Spleen (tissue), 13 donors: ENCODE measurements at places on chromosomes 5 and 9.

GRCh38 chr5:125220284-125220683 lies 473.8 kb upstream of the ZNF608 start:
- DNase-seq = no peak

DNA sequence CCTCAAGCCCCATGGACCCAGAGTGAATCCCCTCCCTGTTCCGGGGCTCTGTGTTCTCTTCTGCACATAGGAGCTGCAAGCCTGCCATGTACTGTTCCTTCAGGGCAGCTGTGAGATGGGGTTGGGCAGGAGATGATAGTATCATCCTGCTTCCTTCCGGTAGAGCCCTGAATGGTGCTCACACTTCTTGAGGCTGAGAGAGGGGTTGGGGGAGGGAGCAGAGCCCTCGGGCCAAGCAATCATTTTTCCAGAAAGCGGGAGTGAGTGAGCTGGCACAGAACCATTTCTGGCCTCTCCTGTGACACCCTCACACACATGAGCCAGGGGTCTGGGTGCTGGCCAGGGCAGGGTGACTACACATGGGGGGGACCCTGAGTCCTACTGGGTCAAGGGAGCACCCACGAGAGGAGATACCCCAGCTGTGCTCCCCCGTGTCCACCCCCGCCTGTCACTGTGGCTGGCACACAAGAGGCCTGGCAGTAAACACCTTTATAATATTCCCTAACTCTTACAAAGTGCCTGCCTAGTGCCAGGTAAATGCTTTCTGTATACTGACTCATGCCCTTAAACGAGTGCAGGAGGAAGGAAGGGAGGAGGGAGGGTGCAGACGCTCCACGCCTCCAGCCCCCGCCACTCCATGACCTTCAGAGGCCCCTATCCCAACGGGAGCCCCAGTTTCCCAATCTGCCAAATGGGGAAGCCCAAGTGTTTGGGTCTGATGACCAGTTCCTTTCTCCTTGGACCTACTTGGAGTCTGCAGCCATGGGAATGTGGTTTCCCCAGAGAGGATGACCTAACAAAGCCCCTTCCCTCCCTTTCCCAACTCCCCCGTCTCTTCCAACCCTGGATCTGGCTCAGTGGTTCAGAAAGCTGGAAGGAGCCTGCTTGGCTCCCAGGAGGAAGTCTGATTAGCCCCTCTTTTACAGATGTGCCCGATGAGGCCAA lies 15.5 kb downstream of the AKNA start:
- peak; percentile 86 for DNase-seq

- DNase-seq = no peak
These were observed 149.7 kb upstream of the EFNA5 start for GRCh38 chr5:107820429-107820828.

DNA sequence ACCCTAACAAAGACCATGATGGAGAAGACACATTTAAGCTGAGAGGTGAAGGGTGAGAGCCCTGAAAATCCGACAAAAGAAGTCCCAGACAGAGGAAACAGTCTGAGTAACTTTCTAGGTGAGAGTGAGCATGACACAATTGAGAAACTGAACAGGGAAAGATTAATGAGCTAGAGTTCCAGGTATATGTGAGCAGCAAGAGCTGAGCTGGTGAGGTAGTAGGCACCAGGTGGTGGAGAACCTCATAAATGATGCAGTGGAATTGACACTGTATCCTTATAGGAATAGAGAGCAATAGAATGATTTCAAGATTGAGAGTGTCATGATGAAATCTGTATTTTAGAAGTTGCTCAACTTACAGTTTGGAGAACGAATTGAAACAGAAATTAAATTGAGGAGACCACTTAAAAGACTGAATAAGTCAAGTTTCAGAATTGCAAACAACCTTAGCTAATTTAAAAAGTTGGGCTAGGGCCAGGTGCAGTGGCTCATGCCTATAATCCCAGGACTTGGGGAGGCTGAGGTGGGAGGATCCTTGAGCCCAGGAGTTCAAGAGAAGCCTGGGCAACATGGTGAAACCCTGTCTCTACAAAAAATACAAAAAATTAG lies 89.8 kb downstream of the NREP start:
- DNase-seq = no peak

- no peak for DNase-seq
These were observed 2.9 kb upstream of the OR13C2 start for GRCh38 chr9:104608336-104608735.

DNA sequence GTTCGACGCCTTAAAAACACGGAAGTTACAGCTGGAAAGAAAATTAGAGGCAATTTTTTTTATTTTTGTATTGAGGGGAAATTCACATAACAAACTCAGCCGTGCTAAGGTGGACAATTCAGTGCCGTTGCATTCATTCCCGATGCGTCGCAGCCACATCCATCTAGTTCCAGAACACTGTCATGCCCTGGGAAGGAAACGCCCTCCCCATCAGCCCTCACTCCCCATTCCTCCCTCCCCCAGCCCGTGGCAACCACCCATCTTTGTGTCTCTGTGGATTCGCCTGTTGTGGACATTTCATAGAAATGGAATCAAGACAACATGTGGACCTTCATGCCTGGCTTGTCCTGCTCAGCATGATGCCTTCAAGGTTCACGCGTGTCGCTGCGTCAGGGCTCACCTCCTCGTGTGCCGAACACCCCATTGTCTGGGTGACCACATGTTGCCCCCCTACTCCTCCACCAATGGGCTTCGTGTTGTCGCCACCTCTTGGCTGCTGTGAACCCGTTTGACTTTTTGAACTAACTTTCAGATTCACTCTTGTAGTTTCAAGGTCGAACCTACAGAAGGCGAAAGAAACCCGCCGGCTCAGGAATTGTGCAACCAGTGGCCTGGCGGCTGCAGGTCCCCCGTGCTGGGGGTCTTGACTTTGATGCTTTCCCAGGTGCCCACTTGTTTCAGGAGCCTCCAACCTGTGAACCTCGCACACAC lies 17.4 kb upstream of the CAMSAP1 start:
- no peak for DNase-seq

GRCh38 chr5:139839232-139839815 lies 43.7 kb downstream of the PSD2 start:
- DNase-seq = peak; percentile 57

GRCh38 chr9:95134457-95134881 lies 183.0 kb downstream of the FANCC start:
- DNase-seq = no peak

- no peak for DNase-seq
These were observed 98.9 kb downstream of the CFAP95 start for GRCh38 chr9:69919461-69920061.

- DNase-seq = no peak
These were observed 27.0 kb downstream of the GTF3C4 start for GRCh38 chr9:132697230-132697629.

DNA sequence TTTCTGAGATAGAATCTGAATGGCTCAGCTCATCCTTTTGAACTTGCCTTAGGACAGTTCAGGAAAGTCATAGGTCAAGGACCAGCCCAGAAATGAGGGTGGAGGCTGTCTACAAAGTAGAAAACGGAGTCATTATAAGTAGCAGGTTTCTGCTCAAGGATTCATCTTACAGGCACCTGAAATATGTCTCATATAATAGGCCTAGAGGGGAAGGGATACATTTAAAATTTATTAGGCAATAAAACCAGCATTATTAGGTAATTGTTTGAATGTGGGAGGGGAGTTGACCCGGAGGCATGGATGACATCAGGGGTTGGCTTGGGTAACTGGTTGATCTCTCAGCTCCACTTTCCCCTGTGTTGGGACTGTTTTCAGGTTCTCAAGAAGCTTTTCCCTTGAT lies 11.9 kb upstream of the GALNT10 start:
- no peak for DNase-seq

DNA sequence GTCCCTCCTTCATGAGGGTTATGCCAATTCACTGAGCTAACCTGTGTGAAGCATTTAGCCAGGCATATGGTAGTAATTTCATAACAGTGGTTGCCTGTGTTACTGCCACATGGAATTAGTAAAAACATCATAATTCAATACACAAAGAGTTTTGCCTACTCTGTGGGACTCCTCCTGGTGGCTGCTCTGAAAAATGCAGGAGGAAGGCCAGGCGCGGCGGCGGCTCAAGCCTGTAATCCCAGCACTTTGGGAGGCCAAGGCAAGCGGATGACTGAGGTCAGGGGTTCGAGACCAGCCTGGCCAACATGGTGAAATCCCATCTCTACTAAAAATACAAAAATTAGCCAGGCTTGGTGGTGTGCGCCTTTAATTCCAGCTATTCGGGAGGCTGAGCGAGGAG lies 547.3 kb downstream of the CDK5RAP2 start:
- DNase-seq = no peak

GRCh38 chr5:6752782-6753181 lies 39.5 kb downstream of the TENT4A start:
- DNase-seq = peak; percentile 28

- DNase-seq = no peak
These were observed 99.6 kb upstream of the CAST start for GRCh38 chr5:96562614-96563013.

DNA sequence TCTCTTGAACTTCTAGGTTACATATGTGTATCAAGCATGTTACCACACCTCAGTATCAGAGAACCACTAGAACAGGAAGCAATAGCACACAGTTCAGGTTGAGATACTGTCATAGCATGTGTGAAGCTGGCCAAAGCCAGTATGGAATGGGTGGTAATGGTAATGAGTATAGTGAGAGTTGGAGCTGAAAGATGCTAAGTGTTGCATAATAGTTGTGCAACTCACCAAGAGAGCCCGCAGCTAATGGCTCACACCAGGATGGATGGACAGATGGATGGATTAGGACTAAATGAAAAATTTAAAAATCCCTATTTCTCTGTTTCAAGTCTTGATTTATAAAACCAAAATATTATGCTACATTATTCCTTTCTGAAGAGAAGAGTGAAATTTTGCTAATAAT lies 53.4 kb upstream of the KCNN2 start:
- no peak for DNase-seq

- DNase-seq = no peak
These were observed 22.7 kb upstream of the ANXA6 start for GRCh38 chr5:151180291-151180690.

- DNase-seq = no peak
These were observed 244.1 kb upstream of the PRR16 start for GRCh38 chr5:120219988-120220387.

DNA sequence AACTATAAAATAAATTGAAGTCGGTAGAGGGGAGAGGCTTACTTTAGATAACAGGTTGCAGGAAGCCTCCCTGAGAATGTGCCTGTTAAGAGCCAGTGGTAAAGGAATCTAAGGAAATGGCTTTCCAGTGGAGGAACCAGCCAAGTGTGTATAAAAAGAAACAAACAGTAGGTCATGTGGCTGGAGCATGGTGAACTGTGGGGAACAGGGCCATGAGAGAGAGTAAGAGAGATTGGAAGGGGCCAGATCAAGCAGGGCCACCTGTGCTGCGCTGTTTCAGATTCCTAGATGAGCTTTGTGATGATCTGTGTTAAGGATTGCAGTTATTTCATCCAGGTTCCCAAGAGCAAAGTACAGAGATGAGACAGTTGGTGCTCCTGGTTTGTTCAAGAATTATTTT lies 152.7 kb upstream of the SGCD start:
- no peak for DNase-seq

DNA sequence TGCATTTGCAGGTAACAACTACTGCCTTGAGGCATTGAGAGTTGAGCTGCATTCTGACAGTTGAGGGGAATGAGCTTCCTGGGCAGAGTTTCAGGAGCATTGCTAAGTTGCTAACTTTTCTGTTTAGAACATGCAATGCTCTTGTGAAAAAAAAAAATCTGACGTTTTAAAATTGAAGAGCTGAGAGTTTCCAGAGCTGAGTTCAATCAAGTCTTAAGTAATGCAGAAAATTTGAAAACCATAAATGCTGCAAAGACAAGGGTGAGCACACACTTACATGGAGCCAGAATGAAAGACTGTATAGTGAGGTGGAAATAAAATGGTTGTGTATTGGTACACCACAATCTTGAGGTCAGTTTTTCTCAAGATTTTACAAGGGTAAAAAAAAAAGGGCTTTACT lies 166.0 kb downstream of the GABRB2 start:
- DNase-seq = no peak

- DNase-seq = no peak
These were observed 142.2 kb downstream of the BAAT start for GRCh38 chr9:101242651-101243050.
